Activated CD8-positive, alpha-beta memory T cell treated with anti-CD3 and anti-CD28 coated beads, Interleukin-2, amount 10 ng/mL, durations not matched to agents 7 days and 5 days (primary cell): ENCODE measurements at places on chromosomes 5 and 9. TPM values are rescaled to one million over a fixed set of nuclear protein-coding genes. Genes with fewer than 3 reads are reported as not detected.

The SLC25A51 gene
- 28.3 TPM for total RNA-seq

The GPRIN1 gene
- 3.4 TPM for total RNA-seq

The GPR150 gene
- 0.28 TPM for total RNA-seq

The PCDHGA8 gene
- total RNA-seq, result not detected

The ARHGAP26 gene
- total RNA-seq, result 12.6 TPM

The STXBP1 gene
- 26.0 TPM for total RNA-seq

The CCL27 gene
- total RNA-seq, result not detected

GRCh38 chr9:13554626-13555025, 275.1 kb upstream of the MPDZ start:
- no peak for DNase-seq
- H3K27me3 ChIP-seq, result no peaks in the 10 kb centered on the region
- no peaks in the 10 kb centered on the region for H3K36me3 ChIP-seq
- H3K27ac ChIP-seq, result no peak overlapping the region
- no peaks in the 10 kb centered on the region for H3K4me1 ChIP-seq

DNA sequence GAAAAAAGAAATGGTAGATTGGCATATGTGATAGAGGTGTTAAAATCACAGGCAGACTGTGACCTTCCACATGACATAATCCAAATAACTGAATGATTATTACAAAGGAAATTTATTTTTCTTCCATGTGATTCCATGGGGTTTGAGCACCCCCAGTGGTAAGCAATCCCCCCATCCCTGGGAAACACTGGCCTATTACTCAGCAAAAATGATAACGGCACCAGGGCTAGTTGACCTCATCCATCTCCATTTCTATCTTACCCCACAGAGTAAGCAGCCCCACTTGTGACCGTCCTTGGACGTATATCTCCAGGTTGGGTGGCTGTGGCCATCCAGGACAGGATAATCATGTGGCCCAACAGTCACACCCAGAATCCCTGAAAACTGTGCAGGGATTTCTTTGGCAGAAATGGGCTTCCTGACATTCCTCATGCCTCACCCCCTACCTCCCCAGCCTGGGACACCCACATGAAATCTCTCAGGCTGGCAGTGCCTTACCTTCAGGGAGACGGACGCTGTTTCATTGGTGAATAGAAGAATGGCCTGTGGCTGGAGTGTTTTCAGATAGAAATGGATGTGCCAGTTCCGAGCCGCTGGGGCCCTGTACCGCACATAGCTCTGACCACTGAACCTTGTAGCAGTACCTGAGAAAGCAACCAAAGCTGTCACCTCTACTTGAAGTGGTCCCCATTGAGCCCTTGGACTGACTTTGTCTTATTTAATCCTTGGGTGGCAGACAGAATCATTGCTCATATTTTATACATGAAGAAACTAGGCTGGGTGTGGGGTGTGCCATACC, 69.9 kb downstream of the SLC36A1 start:
- no peaks in the 10 kb centered on the region for H3K4me1 ChIP-seq
- H3K27ac ChIP-seq, result no peak overlapping the region
- DNase-seq, result no peak
- H3K4me3 ChIP-seq, result no peak overlapping the region

DNA sequence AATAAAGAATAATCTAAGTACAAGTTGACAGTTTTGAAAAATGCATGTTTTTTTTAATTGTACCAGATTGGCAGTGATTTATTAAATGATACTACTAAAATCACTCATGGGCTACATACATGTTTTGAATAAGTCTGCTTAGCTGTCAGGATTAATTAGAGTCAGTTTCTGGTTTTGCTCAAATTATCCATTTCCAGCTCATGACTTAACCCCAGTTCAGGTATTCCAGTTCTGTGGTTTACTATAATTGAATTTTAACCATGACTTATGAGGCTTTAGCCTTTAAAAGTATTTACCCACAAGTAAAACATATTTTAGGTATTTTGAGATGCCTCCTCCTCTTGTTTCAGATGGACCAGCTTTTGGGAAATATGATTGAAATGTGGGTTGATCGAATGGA, 17.8 kb upstream of the LRRC70 start:
- H3K4me1 ChIP-seq, result no peaks in the 10 kb centered on the region
- H3K4me3 ChIP-seq, result no peak overlapping the region
- no peaks in the 10 kb centered on the region for H3K27me3 ChIP-seq
- peaks cover 30% of the 10 kb centered on the region for H3K36me3 ChIP-seq
- no peak overlapping the region for H3K27ac ChIP-seq

DNA sequence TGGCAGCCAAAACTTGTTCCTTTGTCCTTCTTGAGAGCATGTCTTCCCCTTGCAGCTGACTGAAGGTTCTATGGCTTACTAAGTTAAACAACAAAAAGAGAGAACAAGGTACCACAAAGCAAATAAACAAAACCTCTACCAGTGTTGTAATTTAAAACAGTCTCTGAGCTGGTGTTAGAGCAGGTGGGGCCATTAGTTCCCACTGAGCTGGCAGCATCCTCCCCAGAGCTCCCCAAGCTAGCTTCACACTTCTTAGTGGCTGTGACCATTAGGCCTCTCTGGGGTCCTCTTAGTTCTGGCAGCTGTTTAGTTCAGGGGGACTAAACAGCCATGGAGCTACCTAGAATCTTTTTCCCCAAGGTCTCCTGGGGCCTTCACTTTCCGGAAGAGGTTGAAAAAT, 128.6 kb upstream of the ELL2 start:
- H3K27me3 ChIP-seq, result no peaks in the 10 kb centered on the region
- H3K27ac ChIP-seq, result no peak overlapping the region
- DNase-seq, result no peak

GRCh38 chr9:89777544-89777943, 172.7 kb downstream of the GADD45G start:
- H3K36me3 ChIP-seq, result no peaks in the 10 kb centered on the region
- no peak overlapping the region for H3K27ac ChIP-seq
- no peaks in the 10 kb centered on the region for H3K4me1 ChIP-seq
- H3K27me3 ChIP-seq, result peaks cover 20% of the 10 kb centered on the region
- no peak for DNase-seq
- no peak overlapping the region for H3K4me3 ChIP-seq

DNA sequence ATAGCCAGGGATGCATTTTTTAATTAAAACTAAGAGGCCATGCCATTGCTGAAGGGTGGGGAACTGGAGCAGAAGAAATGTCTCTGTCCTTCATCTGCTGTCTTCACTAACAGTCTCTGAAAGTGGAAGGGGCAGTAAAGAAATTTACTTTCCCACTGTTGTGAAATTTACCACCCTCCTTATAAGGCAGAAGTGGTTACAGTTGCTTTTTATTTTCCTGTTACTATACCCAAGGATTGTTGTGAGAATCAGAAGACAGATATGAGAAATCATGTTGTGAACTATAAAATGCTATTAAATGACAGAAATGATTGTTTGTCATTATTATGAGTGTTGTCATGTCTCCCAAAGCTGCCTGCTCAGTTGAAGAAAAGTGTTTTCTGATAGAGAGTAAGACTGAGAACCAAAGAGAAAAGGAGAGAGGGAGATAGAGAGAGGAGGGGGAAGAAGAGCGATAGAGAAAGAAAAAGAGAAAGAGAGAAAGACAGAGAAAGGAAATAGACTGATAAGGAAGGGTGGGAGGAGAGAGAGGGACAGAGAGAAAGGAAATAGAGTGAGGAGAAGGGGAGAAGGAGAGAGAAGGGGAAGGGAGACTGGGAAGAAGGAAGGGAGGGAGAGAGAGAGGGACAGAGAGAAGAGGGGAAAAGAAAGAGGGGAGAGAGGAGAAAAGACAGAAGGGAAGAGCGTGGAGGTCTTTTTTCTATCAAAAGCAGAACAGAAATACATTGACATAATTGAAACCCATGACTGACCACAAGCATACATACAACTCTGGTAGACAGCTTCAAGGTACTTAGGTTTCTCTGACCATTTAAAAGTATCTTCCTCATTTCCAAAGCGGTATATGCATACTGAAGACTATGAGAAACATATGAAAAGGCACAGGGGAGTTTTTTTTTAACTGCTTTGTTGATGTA, 22.5 kb downstream of the SEC61B start:
- H3K36me3 ChIP-seq, result peaks cover 4% of the 10 kb centered on the region
- H3K27ac ChIP-seq, result peak overlapping the region; percentile 52

DNA sequence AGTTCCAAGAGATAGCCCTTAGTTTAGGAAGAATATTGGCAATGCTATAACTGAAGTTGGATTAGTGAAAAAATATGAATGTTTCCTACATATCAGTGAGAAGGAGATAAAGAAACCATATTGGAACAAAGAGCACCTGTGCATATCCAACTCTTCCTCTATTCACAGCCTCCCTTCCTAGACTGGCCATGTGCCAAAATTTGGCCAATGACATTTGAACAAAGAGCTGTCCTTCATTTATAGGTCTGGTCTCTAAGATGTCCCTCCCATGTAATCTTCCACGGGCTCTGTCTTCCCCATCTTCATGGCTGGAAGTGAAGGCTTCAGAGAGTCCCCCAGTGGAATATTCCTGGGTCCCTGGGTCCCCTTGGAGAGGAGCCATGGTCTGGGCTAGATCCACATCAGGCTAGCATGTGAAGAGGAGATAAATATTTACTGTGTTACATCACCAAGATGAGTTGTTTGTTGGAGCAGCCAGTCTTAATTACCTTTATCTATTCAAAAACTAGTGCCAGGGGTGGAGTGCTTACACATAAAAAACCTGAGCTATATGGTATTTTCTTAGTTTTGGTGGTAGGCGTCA, 190.0 kb upstream of the S1PR3 start:
- peaks cover 13% of the 10 kb centered on the region for H3K27me3 ChIP-seq
- no peaks in the 10 kb centered on the region for H3K36me3 ChIP-seq
- no peak overlapping the region for H3K4me3 ChIP-seq

DNA sequence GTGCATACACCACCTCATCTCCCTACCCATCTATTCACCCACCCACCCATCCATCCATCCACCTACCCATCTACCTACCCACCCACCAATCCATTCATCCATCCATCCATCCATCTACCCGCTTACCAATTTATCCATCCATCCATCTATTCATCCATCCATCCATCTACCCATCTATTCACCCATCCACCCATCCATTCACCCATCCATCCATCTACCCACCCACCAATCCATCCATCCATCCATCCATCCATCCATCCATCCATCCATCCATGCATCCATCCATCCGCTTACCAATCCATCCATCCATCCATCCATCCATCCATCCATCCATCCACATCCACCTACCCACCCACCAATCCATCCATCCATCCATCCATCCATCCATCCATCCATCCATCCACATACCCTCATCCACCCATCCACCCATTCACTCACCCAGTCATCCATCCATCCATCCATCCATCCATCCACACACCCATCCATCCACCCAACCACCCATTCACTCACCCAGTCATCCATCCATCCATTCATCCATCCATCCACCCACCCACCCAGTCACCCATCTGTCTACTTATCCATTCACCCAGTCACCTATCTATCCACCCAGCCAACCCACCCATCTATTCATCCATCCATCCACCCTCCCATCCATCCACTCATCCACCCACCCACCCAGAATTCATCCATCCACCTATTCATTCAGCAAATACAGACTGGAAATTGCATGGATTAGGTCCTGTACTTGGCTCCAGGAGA, 125.6 kb downstream of the RXRA start:
- no peaks in the 10 kb centered on the region for H3K36me3 ChIP-seq
- DNase-seq, result no peak
- peaks cover 3% of the 10 kb centered on the region for H3K27me3 ChIP-seq
- H3K4me1 ChIP-seq, result peaks cover 7% of the 10 kb centered on the region
- no peak overlapping the region for H3K4me3 ChIP-seq

DNA sequence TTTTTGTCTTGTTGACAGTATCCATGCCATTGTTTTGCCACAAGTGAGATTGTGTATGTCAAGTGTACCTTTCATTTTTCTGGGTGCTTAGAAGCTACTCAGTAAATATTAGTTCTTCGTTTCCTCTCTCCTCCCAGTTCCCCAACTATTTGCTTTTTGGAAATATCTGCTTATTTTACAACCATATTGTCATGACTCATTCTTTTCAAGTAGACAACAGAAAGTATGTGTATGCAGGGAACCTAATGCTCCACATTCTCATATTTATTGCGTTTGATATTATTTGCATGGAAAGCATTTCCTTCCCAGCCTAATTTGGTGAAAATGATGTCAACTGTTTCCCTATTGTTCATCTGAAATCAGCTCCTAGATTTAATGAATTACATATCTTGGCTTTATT, 483.7 kb upstream of the RIOK2 start:
- no peak overlapping the region for H3K4me3 ChIP-seq
- DNase-seq, result no peak
- H3K4me1 ChIP-seq, result no peaks in the 10 kb centered on the region
- H3K27me3 ChIP-seq, result no peaks in the 10 kb centered on the region
- no peak overlapping the region for H3K27ac ChIP-seq

GRCh38 chr9:122097679-122098315, 4.7 kb upstream of the TTLL11 start:
- H3K4me1 ChIP-seq, result peaks cover 15% of the 10 kb centered on the region
- DNase-seq, result no peak
- peaks cover 37% of the 10 kb centered on the region for H3K27me3 ChIP-seq
- H3K36me3 ChIP-seq, result no peaks in the 10 kb centered on the region
- H3K4me3 ChIP-seq, result no peak overlapping the region
- H3K27ac ChIP-seq, result no peak overlapping the region

DNA sequence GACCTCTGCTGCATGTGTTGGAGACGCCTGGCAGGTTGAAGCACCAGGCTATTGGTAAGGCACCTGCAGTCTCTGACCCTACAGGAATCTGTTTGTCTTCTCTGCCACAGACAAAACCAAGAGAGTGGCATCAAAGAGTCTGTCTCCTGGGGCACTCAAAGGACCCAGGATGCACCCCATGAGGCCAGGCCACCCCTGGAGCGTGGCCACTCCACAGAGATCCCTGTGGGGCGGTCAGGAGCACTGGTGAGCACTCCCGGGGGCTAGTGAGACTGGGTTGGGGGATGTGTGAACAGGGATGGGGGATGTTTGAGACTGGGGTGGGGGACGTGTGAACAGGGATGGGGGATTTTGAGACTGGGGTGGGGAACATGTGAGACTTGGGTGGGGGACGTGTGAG, 240.3 kb downstream of the CACNA1B start:
- H3K4me3 ChIP-seq, result no peak overlapping the region
- no peaks in the 10 kb centered on the region for H3K4me1 ChIP-seq
- H3K36me3 ChIP-seq, result no peaks in the 10 kb centered on the region
- H3K27ac ChIP-seq, result no peak overlapping the region
- H3K27me3 ChIP-seq, result no peaks in the 10 kb centered on the region
- DNase-seq, result no peak

DNA sequence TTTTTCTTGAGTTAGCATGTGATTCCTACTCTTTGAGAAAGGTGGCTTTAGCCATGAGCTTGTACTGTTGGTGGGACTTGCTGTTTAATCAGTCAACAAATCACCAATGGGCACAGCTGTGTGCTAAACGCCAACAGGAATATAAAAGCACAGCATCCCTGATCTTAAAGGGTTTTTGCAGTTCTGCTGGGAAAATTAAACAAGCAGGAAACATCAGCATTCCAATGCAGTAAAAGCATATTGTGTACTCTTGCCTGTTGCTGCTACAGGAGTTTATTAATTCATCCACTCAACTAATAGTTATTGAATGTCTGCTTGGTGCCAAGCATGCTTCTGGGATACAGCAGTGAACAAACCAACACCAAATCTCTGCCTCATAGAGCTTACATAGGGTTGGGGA, 27.4 kb upstream of the F2RL1 start:
- DNase-seq, result no peak
- no peak overlapping the region for H3K4me3 ChIP-seq
- H3K4me1 ChIP-seq, result peaks cover 15% of the 10 kb centered on the region
- H3K36me3 ChIP-seq, result peaks cover 3% of the 10 kb centered on the region

- peak; percentile 12 for DNase-seq
- H3K4me1 ChIP-seq, result peaks cover 14% of the 10 kb centered on the region
- H3K27ac ChIP-seq, result no peak overlapping the region
- H3K27me3 ChIP-seq, result peaks cover 8% of the 10 kb centered on the region
These were observed 73.0 kb downstream of the PTPDC1 start for GRCh38 chr9:94157050-94157801.
